Naive B cell (primary cell): ENCODE measurements at places on chromosomes 16 and 17. TPM values are rescaled to one million over a fixed set of nuclear protein-coding genes. Genes with fewer than 3 reads are reported as not detected.

DNA sequence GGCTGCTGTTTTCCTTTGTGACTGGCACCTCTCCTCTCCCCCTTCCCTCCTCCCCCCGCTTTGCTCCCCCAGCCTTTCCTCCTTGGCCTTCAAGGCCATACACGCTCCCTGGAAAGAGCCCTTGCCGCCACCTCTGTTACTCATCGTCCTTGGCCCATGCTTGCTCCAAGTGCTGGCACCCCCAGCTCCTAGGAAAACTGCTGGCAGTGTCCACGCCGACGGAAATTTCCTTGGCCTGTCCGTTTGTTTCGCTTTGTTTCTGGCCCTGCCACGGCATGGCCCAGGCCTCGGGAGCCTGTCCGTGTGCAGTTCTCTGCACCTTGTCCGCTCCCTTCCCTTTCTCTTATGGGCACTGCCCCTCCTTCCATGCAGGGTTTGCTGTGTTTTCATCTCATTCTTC is 18.0 kb downstream of the CA5A start:
- H3K4me3 ChIP-seq = no peak overlapping the region
- no peak overlapping the region for H3K27ac ChIP-seq
- DNase-seq = no peak

- no peaks in the 10 kb centered on the region for H3K36me3 ChIP-seq
- DNase-seq = no peak
- H3K4me3 ChIP-seq = no peak overlapping the region
- H3K27me3 ChIP-seq = peaks cover 27% of the 10 kb centered on the region
- H3K27ac ChIP-seq = no peak overlapping the region
These were observed 14.6 kb downstream of the CALB2 start for GRCh38 chr16:71373073-71373472.

The CD300LB gene
- polyA plus RNA-seq = not detected

- no peaks in the 10 kb centered on the region for H3K27me3 ChIP-seq
- H3K27ac ChIP-seq = peak overlapping the region; percentile 44
- no peaks in the 10 kb centered on the region for H3K36me3 ChIP-seq
- no peaks in the 10 kb centered on the region for H3K4me1 ChIP-seq
- no peak overlapping the region for H3K4me3 ChIP-seq
These were observed 22.7 kb downstream of the LIG3 start for GRCh38 chr17:35002876-35003551.

The ARHGAP44 gene
- polyA plus RNA-seq = not detected

The NECAB2 gene
- not detected for polyA plus RNA-seq

GRCh38 chr16:71628810-71629209 is 2.8 kb downstream of the MARVELD3 start:
- no peaks in the 10 kb centered on the region for H3K4me1 ChIP-seq
- DNase-seq = no peak
- H3K27me3 ChIP-seq = no peaks in the 10 kb centered on the region
- H3K4me3 ChIP-seq = no peak overlapping the region
- H3K27ac ChIP-seq = no peak overlapping the region
- no peaks in the 10 kb centered on the region for H3K36me3 ChIP-seq

DNA sequence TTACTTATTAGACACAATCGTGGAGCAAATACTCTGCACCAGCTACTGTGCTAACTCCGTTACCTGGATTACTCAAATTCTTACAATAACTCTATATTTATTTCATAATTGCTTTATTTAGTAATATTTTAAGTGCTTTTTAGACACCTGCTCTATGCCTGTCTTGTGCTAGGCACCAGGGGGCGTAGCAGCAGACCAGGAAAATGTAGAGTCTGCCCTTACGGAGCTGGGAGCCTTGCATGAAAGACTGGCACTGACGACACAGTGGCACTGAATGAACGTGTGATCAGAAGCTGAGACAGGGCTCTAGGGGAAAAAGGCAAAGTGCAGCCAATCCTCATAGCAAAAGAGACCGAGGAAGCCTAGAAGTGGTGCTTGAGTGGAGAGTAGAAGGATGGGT is 486.5 kb downstream of the CDH13 start:
- no peaks in the 10 kb centered on the region for H3K36me3 ChIP-seq
- no peak for DNase-seq
- no peaks in the 10 kb centered on the region for H3K4me1 ChIP-seq
- no peak overlapping the region for H3K4me3 ChIP-seq
- H3K27me3 ChIP-seq = peaks cover 12% of the 10 kb centered on the region

The NACA2 gene
- polyA plus RNA-seq = not detected

DNA sequence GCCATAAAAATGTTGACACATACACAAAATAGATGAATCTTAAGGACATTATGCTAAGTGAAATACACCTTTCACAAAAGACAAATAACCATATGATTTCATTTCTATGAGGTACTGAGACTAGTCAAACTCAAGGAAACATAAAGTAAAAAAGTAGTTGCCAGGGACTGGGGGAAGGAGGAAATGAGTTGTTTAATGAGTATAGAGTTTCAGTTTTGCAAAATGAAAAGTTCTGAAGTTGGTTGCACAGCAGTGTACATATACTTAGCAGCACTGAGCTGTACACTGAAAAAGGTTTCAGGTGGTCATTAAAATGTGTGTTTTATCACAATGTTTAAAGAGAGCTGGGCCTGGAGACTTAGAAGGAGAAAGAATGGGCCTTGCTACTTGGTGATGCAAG is 4.7 kb upstream of the SLC13A2 start:
- DNase-seq = no peak
- peaks cover 28% of the 10 kb centered on the region for H3K27me3 ChIP-seq
- no peak overlapping the region for H3K27ac ChIP-seq
- H3K4me1 ChIP-seq = no peaks in the 10 kb centered on the region

DNA sequence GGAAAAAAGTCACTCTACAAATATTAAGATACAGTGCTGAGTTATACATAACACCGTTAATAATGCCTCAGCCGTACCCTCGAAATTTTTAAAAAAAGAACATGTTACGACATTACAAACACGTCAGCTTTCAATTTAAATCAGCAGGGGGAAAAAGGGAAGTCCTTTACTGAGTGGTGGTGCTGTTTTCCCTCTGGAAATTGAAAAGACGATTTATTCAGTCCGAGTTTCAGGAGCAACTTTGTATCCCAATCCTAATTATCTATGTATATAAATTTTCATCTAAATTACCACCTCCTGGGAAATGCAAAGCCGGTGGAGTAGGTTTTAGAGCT is 1.3 kb downstream of the NETO2 start:
- peak overlapping the region; percentile 92 for H3K4me3 ChIP-seq
- peaks cover 5% of the 10 kb centered on the region for H3K27me3 ChIP-seq
- peaks cover 15% of the 10 kb centered on the region for H3K4me1 ChIP-seq
- DNase-seq = peak; percentile 27
- no peak overlapping the region for H3K27ac ChIP-seq
- no peaks in the 10 kb centered on the region for H3K36me3 ChIP-seq

GRCh38 chr17:77266891-77267341 is 126.1 kb downstream of the SEC14L1 start:
- no peak overlapping the region for H3K27ac ChIP-seq
- no peaks in the 10 kb centered on the region for H3K36me3 ChIP-seq
- peaks cover 10% of the 10 kb centered on the region for H3K27me3 ChIP-seq
- DNase-seq = no peak

The SLFN14 gene
- not detected for polyA plus RNA-seq

DNA sequence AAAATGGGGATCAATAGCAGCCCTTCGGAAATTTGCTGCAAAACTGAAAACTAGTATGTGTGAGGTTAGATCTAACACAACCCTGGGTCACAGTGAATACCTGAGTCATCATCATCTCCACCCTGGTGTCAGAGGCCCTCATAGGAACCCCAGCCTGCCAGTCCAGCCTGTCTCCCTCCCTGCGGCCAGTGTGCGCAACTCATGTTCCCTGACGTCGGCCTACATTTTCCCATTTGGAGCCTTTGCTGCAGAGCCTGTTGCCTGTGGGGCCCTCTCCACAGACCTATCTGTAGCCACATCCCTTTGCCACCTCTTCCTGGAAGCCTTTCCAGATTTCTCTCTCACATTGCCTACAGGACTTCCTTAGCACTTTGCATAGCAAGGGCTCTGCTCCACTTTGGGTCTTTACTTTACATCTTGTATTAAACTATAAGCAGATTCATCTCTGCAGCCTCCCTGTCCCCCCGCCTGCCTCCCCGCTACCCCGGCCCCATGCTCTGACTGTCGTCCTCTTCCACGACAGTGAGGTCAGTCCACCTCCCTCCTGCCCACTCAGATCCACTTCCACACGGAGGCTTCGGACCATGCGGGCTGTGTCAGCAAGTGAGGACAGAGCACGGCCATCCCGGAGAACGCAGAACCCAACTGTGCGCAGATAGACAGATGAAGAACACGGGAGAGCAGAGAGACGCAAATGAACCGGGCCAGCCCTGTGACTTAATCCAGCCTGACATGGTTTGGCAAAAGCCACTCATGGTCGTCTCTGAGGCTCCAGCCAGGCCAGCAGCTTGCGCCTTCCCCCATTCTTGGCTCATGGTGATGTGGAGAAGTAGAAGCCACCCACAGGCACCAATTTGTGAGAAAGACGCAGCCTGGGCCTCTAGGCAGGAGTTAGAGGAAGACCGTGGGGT is 31.0 kb downstream of the NGFR start:
- no peak overlapping the region for H3K27ac ChIP-seq
- peaks cover 44% of the 10 kb centered on the region for H3K27me3 ChIP-seq
- no peaks in the 10 kb centered on the region for H3K36me3 ChIP-seq
- H3K4me1 ChIP-seq = no peaks in the 10 kb centered on the region
- DNase-seq = no peak

- peaks cover 7% of the 10 kb centered on the region for H3K27me3 ChIP-seq
- H3K4me1 ChIP-seq = no peaks in the 10 kb centered on the region
- no peak for DNase-seq
- H3K27ac ChIP-seq = no peak overlapping the region
- no peaks in the 10 kb centered on the region for H3K36me3 ChIP-seq
These were observed 138.3 kb downstream of the KCNJ2 start for GRCh38 chr17:70307430-70308225.

GRCh38 chr17:21149621-21150020 is 22.9 kb downstream of the DHRS7B start:
- H3K4me3 ChIP-seq = no peak overlapping the region
- no peaks in the 10 kb centered on the region for H3K27me3 ChIP-seq
- H3K36me3 ChIP-seq = peaks cover 38% of the 10 kb centered on the region
- H3K27ac ChIP-seq = no peak overlapping the region
- no peak for DNase-seq
- peaks cover 2% of the 10 kb centered on the region for H3K4me1 ChIP-seq

DNA sequence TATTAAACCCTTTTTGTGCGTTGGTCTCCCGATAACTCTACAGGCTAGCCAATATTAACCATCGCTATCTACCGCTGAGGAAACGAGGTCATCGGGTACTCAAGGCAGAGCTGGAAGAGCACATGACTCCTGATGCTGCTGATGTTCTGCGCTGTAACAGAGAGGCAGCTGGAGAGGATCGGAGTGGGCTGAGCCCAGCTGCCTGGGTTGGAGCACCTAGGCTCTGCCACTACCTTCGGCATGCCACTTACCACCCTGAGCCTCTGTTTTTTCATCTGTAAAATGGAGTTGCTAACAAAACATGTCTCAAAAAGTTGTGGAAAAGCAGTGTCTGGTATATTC is 432 bp upstream of the SLC46A1 start:
- H3K36me3 ChIP-seq = no peaks in the 10 kb centered on the region
- peaks cover 6% of the 10 kb centered on the region for H3K27me3 ChIP-seq
- peak overlapping the region; percentile 83 for H3K4me3 ChIP-seq
- H3K27ac ChIP-seq = no peak overlapping the region

DNA sequence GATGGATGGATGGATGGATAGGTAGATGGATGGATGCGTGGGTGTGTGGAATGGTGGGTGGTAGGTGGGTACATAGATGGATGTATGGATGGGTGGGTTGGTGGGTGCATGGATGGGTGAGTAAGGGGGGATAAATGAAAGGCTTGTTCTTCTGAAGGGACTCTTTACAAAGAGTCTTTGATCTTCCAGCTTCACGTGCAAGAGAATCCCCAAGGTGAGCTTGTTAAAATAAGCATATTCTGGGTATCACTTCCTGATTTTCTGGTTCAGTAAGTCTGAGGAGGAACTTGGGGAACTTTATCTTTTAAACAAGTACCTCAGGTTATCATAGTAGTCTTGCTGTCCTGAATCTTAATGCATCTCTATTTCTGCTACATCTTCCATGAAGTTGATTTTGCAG is 639.1 kb downstream of the MAF start:
- peak overlapping the region; percentile 74 for H3K27ac ChIP-seq
- H3K27me3 ChIP-seq = peaks cover 15% of the 10 kb centered on the region
- H3K4me3 ChIP-seq = peak overlapping the region; percentile 65
- peak; percentile 77 for DNase-seq
- peaks cover 35% of the 10 kb centered on the region for H3K4me1 ChIP-seq

DNA sequence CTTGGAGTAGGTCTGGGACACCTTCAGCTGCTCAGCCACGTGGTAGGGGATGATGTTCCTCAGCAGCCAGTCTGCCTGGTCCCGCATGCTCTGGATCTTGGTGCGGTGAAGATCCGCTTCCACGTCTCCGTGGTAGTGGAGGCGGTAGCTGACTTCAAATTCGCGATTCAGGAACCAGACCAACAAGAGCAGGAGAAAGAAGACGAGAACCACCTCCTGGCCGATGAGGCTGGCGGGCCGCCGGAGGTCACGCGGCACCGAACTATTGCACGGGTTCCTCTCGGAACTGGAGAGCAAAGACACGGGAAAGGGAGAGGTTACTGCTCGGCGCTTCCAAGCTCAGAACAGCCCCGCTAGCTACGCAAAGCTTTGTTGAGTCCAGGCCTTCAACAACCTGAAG is 86.2 kb upstream of the CREBBP start:
- H3K36me3 ChIP-seq = peaks cover 6% of the 10 kb centered on the region
- no peak overlapping the region for H3K4me3 ChIP-seq
- no peak for DNase-seq
- peaks cover 16% of the 10 kb centered on the region for H3K4me1 ChIP-seq

The RPRML gene
- polyA plus RNA-seq = 0.50 TPM

- H3K27me3 ChIP-seq = no peaks in the 10 kb centered on the region
- H3K4me1 ChIP-seq = no peaks in the 10 kb centered on the region
- H3K27ac ChIP-seq = no peak overlapping the region
- H3K36me3 ChIP-seq = peaks cover 6% of the 10 kb centered on the region
- no peak for DNase-seq
- no peak overlapping the region for H3K4me3 ChIP-seq
These were observed 28.9 kb upstream of the FBXW10B start for GRCh38 chr17:15648386-15648785.

GRCh38 chr17:27049104-27049784 is 244.7 kb upstream of the WSB1 start:
- H3K27ac ChIP-seq = no peak overlapping the region
- no peak for DNase-seq
- H3K4me3 ChIP-seq = no peak overlapping the region

GRCh38 chr16:8459085-8459733 is 131.1 kb downstream of the TMEM114 start:
- H3K27ac ChIP-seq = no peak overlapping the region
- no peaks in the 10 kb centered on the region for H3K4me1 ChIP-seq

The OR4D1 gene
- not detected for polyA plus RNA-seq

- H3K27me3 ChIP-seq = no peaks in the 10 kb centered on the region
- H3K27ac ChIP-seq = no peak overlapping the region
- DNase-seq = no peak
These were observed 24.2 kb downstream of the EMP2 start for GRCh38 chr16:10556236-10556635.

The NT5M gene
- polyA plus RNA-seq = 3.2 TPM

DNA sequence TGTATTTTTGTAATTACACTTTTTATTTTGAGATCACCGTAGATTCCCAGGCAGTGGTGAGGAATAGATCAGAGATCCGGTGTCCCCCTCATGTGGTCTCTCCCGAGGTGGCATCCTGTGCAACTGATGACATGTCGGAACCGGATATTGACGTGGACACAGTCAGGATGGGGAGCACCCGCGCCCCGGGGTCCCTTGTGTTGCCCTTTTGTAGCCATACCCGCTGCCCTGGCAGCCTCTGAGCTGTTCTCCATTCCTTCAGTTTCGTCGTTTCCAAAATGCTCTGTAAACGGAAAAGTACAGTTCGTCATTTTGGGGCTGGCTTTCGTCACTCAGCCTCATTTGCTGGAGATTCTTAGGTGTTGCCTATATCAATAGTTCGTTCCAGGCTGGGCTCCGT is 14.2 kb downstream of the JPH3 start:
- no peak overlapping the region for H3K4me3 ChIP-seq
- peaks cover 45% of the 10 kb centered on the region for H3K27me3 ChIP-seq
- no peak for DNase-seq
- no peaks in the 10 kb centered on the region for H3K4me1 ChIP-seq
- no peaks in the 10 kb centered on the region for H3K36me3 ChIP-seq
- H3K27ac ChIP-seq = no peak overlapping the region
